ENCODE measurements at places on chromosomes 5 and 9. TPM values are rescaled to one million over a fixed set of nuclear protein-coding genes. Genes with fewer than 3 reads are reported as not detected.
A peak's percentile ranks its signal among the peaks of the same experiment; 100 is the strongest.

DNA sequence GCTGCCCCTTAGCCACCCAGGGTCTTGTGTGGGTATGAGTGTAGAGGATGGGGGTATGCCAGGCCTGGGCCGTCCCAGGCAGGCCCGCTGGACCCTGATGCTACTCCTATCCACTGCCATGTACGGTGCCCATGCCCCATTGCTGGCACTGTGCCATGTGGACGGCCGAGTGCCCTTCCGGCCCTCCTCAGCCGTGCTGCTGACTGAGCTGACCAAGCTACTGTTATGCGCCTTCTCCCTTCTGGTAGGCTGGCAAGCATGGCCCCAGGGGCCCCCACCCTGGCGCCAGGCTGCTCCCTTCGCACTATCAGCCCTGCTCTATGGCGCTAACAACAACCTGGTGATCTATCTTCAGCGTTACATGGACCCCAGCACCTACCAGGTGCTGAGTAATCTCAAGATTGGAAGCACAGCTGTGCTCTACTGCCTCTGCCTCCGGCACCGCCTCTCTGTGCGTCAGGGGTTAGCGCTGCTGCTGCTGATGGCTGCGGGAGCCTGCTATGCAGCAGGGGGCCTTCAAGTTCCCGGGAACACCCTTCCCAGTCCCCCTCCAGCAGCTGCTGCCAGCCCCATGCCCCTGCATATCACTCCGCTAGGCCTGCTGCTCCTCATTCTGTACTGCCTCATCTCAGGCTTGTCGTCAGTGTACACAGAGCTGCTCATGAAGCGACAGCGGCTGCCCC, 2.6 kb downstream of the SLC35A4 start:
- DNase-seq: no peak

- no peak for DNase-seq
Observed at GRCh38 chr5:54063817-54064216, 246.6 kb downstream of the ARL15 start.

Gene TXNDC8
- not detected for polyA plus RNA-seq

GRCh38 chr5:12910641-12911040, 1006.4 kb upstream of the CTNND2 start:
- peak; percentile 4 for DNase-seq

Gene TCF7
- 2.1 TPM for polyA plus RNA-seq

DNA sequence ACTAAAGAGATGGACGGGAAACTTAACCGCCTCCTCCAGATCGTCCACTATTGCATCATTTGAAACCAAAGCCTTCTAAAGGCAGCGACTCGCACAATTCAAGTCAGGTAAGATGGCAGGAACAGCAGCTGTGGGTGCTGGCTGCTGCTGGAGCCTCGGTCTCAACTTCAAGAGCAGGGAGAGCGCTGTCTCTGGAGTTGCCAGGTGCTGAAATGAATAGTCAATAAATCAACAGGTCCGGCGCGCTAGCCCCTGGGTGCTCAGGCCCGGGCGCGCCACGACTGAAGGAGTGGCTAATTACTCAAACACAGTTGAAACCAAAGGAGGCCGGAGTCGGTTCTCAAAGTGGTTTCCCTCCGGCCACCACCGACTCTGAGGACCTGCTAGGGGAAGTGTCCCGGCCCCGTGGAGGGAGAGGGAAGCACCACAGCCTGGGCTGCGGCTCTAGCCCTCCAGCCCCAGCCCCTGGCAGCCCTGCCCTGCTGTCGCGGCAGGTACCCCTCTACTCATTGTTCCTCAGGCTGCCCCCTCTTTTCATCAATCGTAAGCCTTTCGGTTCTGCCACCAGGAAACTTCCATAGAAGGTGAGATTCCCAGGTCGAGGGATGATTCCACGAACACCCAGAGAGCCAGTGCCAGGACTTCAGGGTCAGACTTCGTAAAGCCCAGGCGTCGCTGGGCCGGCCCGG, 804 bp downstream of the TTC39B start:
- peak; percentile 55 for DNase-seq

Gene NXNL2
- polyA plus RNA-seq: 0.44 TPM

Gene CCNG1
- 175 TPM for polyA plus RNA-seq

GRCh38 chr9:136044971-136045594, 50.0 kb downstream of the NACC2 start:
- DNase-seq: no peak

- DNase-seq: no peak
Observed at GRCh38 chr5:159582756-159583541, 252.7 kb upstream of the IL12B start.

DNA sequence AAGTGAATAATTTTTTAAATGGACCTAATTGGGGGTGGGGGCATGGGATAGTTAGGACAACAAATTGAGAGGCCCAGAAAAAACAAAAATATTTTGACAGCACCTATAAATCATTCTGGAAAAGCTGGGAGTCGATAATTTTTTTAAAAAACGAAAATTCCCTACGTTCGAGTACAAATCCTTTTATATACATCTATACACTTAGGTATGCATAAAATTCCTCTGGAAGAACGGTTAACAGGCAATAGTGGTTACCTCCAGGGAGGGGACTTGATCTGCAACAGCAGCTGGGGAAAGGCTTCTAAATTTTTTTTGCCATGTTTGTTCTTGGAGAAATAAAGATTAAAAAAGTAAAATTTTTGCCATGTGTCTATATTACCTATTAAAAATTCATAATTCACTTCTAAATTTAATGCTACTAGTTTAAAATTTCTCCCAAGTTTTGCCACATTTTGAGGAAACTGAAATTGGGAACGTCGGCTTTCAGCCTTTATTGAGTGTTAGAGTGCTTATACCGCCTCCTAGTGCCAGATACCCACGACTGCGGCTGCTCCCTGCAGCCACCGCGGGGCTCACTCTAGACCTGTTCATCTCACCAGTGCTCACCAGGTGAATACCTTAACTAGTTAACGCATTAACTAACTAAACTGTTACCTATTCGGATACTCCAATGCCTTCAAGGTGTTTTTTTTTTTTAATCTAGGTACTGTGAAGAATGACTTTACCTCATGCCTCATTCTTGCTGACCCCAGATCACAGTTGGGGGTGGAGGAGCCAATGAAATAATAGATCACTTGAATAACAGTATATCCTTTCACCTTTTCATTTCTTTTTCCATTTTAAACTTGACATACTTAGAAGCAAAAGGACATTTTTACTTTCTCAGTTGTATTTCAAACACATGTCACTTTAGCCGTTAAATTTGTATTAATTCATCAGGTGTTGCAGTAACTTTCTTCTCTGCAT, 1.8 kb upstream of the BHMT start:
- DNase-seq: no peak

DNA sequence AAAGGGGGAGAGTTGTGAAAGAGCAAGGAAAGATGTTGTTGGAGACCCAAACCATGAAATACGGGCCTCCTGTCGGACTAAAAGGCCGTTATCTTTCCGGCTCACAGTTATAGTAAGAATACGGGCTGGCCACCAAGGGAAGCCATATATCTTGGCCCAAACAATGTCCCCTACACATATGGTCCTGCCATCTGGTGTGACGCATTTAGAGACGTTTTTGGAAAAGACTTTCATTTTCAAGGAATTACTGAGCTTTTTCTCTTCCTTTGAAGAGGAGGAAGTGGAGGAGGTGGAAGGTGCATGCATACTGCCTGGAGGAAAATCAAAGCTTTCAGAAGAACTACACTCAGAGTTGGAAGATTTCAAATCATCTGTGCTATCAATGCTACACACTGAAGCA, 26.7 kb downstream of the PWWP2A start:
- no peak for DNase-seq

DNA sequence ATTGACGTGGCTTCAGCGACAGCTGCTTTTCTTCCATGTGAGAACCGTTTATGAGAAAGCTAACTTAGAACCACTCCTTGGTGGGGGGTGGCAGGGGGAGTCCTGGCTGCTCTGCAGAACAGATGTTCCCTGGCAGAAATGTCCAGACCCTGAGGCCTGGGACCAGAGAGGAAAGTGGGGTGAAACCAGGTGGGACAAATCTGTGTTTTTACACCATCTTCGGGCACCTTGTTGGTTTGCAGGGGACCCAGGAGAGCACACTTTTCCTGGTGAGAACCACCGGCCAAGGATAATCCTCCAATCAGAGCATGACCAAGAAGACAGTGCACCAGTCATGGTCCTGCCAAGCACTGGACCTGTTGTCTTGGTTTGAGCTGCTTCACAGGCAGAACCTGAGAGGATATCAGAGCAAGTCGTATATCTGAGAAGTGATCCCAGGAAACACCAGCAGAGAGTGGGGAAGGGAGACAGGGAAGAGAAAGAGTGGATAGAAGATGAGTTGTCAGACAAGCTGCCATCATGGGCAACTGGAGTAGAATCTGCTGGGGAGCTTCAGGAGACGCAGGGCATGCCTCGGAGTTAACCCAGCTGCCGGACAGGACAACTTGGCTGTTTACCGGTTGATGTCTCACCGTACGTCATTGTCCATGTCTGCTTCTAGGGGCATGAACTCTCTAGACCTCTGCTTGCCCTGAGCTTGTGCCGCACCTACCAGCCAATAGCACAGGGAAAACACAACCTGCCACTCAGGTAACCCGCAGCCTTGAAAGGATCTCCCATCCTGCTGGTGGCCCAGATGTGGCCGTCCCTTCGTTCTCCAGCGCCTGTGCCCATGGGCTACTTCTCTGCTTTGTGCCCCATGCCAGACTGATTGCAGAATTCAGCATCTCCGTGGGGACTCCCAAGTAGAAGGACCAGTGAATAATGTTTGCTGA, 178.4 kb upstream of the MVB12B start:
- DNase-seq: no peak

Gene F2R
- polyA plus RNA-seq: 25.7 TPM

Gene FBP2
- polyA plus RNA-seq: 54.4 TPM

DNA sequence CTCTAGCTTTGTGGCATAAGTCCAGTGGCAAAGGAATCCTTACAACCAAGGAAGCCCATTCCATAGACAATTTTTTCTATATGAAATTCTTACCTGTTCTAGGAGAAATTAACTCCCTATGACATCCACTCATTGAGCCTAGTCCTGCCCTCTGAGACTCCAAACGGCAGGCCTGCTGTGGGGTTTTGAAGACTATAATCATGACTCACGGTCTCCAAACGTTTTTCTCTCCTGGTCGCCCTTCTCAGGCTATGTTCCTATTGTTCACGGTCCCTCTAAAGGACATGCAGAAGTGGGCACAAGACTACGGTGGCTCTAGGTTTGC, 611 bp downstream of the EXOSC3 start:
- no peak for DNase-seq

DNA sequence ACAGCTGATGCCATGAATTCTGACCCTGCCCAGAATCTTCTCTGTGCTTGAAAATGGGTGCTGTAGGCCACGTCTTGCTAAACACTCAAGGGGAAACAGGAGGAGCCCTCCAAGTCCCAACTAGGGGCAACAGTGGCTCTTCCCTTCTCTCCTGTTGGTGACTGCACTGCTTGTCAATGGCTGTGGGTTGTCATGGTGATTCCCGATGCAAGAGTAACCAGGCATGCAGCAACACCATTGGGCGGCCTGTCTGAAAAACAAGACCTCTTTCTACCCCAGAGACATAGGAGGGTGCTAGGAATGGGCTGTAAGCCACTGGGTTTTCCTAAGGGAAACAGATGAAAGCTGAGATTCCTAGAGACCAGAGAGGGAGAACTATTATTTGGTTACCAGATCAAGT, 201.7 kb upstream of the PANK3 start:
- no peak for DNase-seq

DNA sequence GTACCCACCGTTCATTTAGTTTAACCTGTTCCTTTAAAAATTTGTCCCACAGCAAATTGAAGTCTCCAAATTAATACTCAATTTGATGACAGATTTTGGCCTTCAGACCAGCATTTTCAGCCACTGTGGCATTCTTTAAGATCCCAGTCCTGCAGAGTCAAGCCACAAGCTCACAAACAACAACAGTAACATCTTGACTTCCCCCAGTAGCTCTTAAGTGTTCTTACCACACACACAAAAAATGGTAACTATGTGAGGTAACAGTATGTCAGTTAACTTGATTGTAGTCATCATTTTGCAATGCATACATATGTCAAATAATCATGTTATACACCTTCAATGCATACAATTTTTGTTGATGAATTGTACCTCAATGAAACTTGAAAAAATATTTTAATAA, 247.9 kb downstream of the LURAP1L start:
- DNase-seq: no peak

DNA sequence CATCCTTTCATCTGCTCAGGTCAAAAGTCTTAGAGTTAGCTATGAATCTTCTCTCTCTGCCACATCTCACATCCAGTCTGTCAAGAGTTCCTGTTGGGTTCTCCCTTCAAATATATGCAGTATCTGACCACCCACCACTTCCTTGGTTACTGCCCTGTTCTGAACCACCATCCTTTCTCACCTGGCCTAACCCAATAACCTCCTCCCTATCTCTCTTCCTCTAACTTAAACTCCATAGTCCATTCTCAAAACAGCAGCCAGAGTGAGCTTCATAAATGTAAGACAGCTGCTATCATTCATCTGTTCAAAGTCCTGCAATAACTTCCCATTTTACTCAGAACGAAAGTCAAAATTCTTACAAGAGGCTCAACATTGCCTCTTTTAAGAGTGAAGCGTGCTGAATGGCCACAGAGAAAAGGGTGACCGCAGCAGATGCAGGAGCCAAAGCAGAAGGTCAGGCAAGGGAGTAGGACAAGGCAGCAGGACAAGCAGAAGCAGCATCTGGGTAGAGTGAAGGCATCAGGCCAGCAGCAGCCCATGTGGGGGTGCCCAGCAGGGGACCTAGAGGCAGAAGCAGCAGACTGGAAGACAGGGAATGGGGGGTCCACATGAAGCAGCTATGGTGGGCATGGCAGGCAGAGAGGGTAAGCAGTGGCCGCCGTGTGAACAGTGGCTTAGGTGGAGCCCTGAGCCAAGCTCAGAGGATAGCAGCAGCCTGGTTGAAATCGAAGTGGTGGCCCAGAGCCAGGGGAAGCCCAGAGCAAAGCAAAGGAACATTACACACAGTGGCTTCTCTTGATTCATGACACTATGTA, 39.3 kb upstream of the CDC42SE2 start:
- DNase-seq: peak; percentile 33

GRCh38 chr9:19947996-19948395, 159.2 kb upstream of the SLC24A2 start:
- peak; percentile 15 for DNase-seq

Gene HRH2
- 0.78 TPM for polyA plus RNA-seq

GRCh38 chr5:39270225-39270848, 51.0 kb upstream of the FYB1 start:
- no peak for DNase-seq

Gene SPOCK1
- polyA plus RNA-seq: 7.2 TPM

Gene PCDHA12
- 0.16 TPM for polyA plus RNA-seq

DNA sequence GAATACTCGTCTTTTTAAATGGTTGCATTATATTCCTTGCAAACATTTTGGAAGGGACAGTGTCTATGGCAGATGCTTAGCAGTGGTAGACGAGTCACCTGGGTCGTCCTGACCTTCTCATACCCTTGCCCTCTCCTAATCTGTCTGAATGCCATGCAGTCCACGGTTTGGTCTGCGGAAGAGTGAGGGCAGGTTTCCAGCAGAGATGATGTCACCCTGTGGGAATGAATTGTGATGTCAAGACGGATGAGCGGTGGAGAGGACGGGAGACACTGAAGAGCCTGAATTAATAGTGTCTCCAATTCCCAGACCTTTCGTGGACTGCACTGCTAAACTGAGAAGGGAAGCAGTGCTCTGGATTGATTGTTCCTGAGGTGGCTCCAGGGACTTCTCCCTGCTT, 329.0 kb upstream of the PANK3 start:
- no peak for DNase-seq

Gene GADD45G
- polyA plus RNA-seq: 7.8 TPM

Gene GPRIN1
- 0.52 TPM for polyA plus RNA-seq

Gene FGFR4
- polyA plus RNA-seq: 138 TPM

GRCh38 chr5:146357126-146357525, 18.5 kb downstream of the POU4F3 start:
- DNase-seq: no peak

All from muscle of back (tissue), 13 donors.